ENCODE measurements at places on chromosomes 3 and 15.

DNA sequence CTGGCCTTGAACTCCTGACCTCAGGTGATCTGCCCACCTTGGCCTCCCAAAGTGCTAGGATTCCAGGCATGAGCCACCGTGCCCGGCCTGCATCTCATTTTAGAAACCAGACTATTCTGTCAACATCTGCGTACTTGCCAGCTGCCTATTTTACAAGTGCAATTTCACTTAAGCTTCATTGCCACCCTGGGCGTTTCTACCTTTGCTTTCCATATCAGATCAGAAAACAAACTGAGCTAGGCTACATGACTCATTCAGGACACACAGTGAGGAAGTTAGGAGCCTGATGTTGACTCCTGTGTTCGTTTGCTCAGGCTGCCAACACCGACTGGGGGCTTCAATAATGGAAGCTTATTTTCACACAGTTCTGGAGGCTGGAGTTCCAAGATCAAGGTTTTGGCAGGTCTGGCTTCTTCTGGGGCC is 42.3 kb upstream of the KLHL25 start:
- no peak for DNase-seq

DNA sequence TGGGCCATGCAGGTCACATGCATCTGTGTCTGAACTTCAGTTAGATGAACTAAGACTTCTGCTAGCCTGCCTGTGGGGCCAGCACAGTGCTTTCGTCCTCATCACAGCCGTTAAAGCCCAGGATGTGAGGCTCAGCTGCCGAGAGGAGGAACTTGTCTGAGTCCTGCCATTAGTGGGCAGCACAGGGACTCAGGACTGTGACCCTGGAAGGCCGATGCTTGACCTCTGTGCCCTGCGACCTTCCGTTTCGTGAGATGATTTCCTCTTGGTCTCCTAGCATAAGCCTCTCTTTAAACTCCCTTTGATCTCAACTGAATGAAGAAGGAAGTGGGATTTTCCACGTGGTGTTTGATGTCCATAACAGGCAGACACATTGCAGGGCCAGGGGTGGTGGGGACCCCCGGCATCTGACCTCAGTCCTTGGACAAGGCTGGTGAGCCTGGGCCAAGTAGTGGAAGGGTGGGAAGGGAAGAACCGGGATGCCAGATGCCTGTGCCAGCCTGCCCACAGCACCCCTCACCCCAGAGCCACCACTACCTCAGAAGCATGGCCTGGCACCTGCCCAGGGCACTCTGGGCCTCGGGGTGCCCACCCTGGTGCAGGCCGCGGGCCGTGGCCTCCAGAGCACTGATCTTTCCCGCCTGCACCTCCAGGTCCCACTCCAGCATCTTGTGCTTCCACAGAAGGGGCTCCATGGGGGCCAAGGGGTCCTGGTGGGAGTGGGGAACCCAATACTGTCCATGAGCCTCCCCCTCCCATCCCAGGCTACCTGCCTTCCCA is 21.6 kb downstream of the PLA2G4B start:
- no peak for DNase-seq

DNA sequence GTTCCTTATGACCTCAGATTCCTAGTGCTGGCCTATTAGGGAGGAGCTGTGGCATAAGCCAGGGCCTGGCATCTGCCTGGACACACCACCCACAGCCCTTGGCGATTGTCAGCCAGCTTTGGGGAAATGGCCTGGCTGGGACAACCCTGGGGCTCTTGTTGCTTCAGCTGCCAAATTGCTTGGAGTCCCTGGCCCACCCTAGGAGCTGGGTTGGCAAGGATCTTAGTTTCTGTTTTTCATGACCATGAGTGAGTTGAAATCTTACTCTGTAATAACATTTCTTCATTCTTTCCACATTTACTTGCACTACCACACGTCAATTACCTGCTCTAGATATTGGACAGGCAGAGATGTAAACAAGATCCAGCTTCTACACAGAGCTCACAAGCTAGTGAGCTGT is 1.9 kb upstream of the MYZAP start:
- no peak for DNase-seq

GRCh38 chr15:95295363-95295762 is 1035.1 kb upstream of the NR2F2 start:
- DNase-seq = no peak

DNA sequence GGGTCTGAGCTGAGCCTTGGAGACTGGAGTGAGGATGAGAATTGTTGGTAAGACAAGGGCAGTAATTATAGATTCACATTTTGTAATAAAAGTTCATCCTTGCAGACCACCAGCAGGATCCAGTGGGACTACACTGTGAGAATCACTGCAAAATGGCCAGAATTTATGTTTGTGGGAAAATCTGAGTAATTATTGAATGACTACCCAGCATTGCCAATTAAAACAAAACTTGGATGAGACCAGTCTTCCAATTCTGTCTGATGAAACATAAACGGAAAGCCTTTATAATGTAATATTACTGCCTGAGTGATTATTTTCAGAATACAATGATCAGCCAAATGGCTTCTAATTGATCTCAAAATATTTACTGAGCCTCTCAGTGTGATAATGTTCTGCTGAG is 323.3 kb upstream of the C2CD4B start:
- DNase-seq = no peak

GRCh38 chr15:55954862-55955605 is 38.4 kb downstream of the NEDD4 start:
- no peak for DNase-seq

- no peak for DNase-seq
Measured at GRCh38 chr3:113293348-113293747, 82.0 kb downstream of the BOC start.

GRCh38 chr3:47047673-47048072 is 68.2 kb downstream of the NBEAL2 start:
- DNase-seq = no peak

DNA sequence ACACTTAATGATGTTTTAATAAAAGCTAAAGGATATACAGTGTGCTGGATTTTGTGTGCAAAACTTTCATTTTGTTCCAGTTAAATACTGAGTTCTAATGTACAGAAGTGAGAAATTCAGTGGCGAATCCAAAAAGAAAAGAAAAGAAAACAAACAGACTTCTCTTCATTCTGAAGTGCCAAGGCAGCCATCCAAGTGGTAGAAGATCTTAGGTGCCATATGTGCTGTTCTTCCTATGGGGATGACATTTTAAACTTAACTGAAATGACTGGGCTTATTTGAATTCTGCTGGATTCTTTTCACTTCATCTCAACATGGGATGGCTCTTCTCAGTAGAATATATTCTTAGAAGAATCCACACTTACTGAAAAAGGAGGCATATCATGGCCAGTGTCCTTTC is 416.5 kb downstream of the ROBO2 start:
- no peak for DNase-seq

DNA sequence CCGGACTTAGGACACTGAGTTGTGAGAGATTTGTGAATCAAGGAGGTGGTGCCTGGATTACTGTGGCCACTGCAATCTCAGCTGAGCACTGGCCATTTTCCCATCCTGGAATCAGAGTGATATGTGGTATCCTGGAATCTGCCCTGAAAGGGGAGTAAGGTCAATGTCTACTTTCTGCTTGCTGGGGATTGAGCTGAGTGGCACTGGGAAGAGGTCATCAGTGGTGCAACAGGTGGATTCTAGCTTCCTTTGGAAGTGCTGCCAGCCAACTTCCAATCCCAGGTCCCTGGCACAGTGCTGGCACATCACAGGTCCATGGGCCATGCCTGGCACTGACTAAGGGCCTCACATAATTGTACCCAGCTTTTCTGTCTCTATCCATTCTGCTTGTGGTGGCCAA is 20.6 kb upstream of the TSEN2 start:
- no peak for DNase-seq

- no peak for DNase-seq
Measured at GRCh38 chr15:58931987-58932588, 1.4 kb downstream of the SLTM start.

GRCh38 chr3:186354100-186354499 is 7.9 kb downstream of the DGKG start:
- no peak for DNase-seq

- DNase-seq = peak; percentile 1
Measured at GRCh38 chr15:30922480-30923311, 19.0 kb downstream of the FAN1 start.

GRCh38 chr3:101036213-101036618 is 43.0 kb upstream of the ABI3BP start:
- peak; percentile 96 for DNase-seq

DNA sequence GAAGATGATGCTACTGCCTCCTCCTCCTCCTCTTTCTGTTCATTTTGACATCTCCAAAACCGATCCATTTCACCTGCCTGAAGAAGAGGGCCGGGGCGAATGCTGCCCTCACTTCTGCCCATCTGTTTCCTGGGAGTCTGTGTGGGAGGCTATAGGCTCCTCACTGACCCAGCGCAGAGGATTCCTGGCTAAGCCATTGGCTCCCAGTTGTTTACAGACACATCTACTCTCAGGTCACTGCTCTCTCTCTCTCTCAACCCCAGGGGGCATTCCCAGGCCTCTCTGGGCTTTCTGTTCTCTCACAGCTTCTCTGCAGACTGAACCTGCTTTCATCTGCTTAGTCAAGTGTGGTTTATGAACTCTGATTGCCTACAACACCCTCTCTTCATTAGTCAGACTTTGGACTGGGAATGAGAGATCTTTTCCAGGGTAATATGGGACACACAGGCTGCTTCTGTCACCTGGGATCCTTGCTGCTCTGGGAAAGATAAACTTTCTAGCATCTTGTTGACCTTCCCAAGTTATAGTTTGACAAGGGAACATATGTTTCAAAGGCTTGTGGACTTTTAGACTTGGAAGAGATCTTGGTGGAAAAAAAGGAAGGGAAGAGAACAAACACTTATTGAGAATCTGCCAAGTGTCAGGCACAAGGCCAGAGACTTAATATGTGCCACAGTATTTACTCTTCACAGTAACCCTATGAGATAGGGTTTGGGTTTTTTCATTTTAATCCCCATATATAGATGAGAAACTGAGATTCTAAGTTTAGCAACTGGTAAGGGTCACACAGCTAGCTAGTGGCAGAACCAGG is 30.2 kb upstream of the USP3 start:
- DNase-seq = peak; percentile 77

GRCh38 chr15:82091636-82092140 is 45.9 kb upstream of the MEX3B start:
- DNase-seq = no peak

DNA sequence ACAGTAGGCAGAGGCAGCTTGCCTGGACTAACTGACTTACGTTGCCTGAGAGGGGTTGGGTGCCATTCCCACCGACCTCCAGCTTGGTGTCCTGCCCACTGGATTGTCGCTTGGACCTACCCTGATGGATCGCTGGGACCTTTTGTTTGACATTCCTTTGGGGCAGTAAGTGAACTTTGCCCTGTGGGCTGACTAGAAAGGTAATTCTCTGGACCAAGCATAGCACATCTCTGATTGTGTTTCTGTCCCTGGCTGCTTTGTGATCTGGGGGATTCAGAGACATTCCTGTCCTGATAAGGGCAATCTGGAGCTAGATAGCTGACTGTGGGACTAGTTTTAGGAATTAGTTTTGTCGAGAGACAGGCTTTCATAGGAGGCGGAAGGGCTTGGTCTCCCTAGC is 19.5 kb upstream of the IFT57 start:
- no peak for DNase-seq

DNA sequence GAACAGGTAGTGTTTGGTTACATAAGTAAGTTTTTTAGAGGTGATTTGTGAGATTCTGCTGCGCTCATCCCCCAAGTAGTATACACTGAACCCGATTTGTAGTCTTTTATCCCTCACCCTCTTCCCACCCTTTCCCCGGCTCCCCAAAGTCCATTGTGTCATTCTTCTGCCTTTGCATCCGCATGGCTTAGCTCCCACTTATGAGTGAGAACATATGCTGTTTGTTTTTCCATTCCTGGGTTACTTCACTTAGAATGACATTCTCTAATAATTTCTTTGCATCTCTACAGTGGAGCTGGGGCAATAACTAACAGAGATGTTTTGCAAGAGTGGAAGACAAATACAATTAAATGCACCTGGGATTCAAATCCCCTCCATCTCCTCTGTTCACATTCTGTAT is 93.2 kb downstream of the TP63 start:
- no peak for DNase-seq

- DNase-seq = no peak
Measured at GRCh38 chr15:77964193-77964592, 113.3 kb downstream of the TBC1D2B start.

DNA sequence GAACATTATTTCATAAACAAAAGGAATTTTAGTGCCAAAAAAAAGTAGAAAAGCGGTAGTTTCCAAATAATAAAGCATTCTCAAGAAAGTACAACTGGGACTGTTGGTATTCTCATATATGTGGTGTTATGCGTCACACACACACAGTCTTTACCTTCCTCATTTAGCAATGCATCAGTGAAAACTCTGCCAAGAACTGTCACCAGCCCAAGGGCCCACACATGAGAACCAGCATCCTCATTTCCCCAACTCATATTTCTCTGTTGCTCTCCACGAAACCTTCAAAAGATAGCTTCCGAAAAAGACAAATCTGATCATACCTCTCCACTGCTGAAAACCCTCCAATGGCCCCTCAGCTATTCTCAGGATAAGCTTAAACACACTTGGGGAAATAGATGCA is 150.7 kb downstream of the CADPS start:
- no peak for DNase-seq

GRCh38 chr3:72615776-72616175 is 232.5 kb downstream of the SHQ1 start:
- DNase-seq = no peak

DNA sequence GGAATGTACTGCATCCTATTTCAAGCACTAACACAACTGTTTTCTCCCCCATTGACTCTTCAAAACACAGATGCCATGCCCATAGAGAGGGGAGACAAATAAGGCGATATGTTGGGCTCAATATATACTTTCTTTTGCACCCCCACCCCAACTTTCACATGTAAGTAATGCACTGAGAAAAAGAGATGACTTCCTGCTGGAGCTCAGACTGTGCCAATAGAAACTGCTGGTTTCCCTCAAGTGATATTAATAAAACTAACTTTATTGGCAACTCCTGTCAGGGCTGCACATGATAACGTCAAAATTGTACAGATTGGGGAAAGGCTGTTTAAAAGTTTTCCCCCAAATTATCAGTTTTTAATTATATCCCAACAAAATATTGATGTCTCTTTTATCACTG is 163.0 kb downstream of the TNIK start:
- DNase-seq = no peak

GRCh38 chr15:101049856-101050622 is 130.9 kb downstream of the LRRK1 start:
- no peak for DNase-seq

GRCh38 chr3:5274091-5274490 is 86.6 kb downstream of the EDEM1 start:
- DNase-seq = no peak

DNA sequence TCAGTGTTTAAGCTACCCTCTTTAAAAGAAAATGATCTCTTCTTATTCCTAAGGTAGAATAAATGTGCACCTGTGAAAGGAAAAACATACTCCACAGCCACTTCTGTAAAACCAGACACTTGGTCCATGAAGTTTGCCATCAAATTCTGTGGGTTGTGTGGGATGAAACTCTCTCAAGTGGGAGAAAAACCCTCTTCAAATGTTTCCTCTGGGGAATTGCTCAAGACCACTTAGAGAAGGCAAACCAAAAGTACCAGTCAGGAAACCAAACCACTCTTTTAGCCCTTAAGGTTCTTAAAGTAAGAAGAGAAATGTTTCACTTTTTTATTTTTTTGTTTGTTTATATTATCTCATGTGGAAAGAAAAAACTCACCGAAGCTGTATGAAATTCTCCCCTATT is 1.2 kb downstream of the COL8A1 start:
- DNase-seq = no peak

Measured in NCI-H226 (cell line).